ENCODE measurements at places on chromosomes 2 and 18.

DNA sequence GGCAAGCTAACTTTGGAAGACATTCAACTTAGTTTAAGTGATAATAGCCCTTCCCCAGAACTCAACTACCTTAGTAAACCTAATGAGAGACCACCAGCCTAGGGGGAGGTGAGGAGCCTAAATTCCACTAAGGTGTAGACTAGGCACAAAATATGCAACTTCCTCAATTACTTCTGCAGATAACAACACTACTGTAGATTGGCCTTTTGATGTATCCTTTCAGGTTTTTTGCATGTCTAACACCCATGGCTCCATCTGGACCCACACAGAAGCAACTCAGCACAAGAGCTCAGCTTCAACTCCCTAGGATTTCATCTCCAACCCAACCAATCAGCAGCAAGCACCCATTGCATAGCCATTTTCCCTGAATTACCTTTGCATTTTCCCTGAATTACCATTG lies 353.3 kb downstream of the AKAIN1 start:
- DNase-seq = no peak

DNA sequence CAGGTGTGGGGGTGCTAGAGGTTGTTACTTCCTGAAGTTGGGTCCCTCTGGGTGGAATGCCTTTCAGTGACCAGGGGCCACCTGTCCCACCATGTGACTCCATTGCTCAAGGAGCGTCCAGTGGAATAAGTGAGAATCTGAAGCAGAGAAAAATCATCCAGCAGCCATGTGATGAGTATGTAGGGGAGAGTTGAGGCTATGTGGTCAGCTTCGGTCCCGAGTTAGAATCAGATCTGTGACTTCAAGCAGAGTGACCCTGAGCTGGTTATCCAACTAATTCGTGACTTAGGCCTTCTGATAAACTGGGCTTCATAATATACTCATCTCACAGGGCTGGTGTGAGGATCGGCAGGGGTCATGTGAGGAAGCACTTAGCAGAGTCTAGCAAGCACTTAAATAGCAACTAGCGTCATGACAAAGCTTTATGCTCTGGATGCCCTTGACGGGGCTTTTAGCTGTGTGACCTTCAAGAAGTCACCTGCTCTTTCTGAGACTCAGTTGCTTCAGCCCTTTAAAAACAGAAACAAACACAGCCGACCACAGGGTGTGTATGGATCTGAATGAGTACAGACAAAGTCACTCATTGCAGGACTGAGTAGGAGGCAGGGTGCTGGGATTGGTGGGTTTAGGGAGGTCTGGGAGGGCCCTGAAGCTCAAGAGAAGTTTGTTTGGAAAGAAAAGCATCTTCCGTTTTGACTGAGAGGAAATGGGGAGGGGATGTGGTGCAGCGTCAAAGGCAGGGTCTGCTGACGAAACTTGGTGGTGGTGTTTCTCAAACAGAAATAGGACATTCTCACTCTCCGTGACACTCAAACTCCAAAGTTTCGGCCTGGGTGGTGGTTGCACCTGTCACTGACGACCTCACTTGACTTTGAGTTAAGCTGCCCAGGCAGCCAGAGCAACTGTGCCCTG lies 264.0 kb upstream of the CXCR4 start:
- DNase-seq = no peak

DNA sequence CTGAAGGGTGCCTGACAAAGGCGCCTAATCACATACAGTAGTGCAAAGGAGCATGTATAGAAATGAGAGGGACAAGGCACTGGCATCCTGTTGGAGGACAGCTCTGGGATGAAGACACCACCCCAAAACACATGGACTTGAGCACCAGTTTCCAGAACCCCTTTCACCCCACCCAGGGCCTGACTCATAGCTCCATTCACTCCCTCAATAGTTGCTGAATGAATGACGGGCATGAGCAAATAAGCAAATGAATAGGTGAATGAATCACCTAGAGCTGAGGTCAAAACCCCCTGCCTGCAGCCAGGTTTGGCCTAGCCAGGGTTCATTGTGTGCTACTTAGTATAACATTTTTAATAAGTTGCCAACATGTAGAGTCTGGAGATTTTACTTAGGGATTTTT lies 66.3 kb downstream of the NRP2 start:
- no peak for DNase-seq

DNA sequence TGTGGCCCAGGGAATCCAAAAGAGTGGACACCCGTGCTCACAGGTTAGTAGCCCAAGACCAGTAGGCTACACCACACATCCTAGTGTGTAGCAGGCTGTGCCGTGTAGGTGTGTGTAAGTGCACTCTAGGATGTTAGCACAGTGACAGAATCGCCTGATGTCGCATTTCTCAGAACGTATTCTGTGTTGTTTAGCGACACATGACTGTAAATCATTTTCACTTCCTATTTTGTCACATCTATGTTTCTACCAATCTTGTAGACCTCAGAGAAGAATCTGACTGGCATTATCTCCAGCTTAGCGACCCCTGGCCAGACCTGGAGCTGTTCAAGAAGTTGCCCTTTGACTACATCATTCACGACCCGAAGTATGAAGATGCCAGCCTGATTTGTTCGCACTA lies 45.1 kb downstream of the NTSR2 start:
- DNase-seq = no peak

DNA sequence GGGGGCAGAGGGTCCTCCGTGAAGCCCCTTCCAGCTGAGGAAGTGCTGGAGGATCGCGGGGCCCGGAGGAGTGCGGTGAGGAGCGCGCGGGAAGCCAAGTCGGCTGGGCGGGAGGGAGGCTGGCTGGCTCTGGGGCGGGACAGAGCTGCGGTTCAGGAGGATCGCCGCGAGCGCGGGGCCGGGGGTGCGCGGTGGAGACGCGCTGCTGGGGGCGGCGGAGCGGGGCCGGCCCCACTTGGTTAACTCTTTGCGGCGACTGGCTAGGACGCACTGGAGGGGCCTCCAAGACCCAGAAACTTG lies 464 bp downstream of the CYBRD1 start:
- peak; percentile 77 for DNase-seq

DNA sequence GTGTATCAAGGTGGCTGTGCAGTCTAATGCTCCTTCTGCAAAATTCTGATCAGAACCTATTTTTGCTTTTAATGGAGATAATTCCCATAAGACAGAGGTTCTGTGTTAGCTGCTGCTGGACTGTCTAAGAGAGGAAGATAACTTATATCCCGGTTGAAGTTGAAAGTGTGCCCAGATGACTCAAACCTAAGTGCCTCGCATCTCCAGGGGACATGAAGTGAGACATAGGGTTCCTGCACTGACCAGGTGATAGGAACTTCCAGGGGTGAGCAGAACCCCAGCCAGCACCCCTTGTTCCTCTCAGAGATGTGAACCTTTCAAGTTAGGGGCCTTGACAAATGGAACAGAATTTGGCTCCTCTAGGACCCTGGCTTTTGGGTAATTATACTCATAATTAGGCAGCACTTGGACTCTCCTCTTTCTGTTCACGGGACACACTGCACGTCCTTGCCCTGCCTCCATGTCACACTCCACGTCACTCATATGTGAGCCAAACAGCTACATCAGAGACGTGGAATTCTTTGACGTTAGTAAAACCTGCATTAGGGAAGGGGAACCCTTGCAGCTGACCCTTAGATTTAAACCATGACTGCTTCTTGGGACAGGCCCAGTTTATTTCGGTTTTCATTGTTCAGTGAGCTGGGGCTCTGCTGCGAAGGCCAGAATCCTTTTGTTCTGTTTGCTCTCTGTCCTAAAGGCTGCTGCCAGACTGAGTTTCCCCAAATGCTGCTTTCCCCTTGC lies 104.5 kb upstream of the ALPP start:
- no peak for DNase-seq

GRCh38 chr2:201574766-201575165 lies 68.5 kb downstream of the TMEM237 start:
- DNase-seq = no peak

- peak; percentile 20 for DNase-seq
These were observed 100.7 kb downstream of the ANKRD44 start for GRCh38 chr2:197209742-197210408.

DNA sequence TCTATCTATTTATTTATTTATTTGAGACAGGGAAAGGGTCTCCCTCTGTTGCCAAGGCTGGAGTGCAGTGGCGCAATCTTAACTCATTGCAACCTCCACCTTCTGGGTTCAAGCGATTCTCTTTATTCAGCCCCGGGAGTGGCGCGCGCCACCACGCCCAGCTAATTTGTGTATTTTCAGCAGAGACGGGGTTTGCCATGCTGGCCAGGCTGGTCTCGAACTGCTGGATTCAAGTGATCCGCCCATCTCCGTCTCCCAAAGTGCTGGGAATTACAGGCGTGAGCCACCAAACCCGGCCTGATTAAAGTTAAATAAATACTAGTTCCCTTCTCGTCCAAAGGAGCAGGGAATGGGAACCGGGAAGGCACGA lies 4.2 kb upstream of the CTDSP1 start:
- peak; percentile 71 for DNase-seq

- no peak for DNase-seq
These were observed 211.8 kb downstream of the PLCL1 start for GRCh38 chr2:198016243-198016642.

DNA sequence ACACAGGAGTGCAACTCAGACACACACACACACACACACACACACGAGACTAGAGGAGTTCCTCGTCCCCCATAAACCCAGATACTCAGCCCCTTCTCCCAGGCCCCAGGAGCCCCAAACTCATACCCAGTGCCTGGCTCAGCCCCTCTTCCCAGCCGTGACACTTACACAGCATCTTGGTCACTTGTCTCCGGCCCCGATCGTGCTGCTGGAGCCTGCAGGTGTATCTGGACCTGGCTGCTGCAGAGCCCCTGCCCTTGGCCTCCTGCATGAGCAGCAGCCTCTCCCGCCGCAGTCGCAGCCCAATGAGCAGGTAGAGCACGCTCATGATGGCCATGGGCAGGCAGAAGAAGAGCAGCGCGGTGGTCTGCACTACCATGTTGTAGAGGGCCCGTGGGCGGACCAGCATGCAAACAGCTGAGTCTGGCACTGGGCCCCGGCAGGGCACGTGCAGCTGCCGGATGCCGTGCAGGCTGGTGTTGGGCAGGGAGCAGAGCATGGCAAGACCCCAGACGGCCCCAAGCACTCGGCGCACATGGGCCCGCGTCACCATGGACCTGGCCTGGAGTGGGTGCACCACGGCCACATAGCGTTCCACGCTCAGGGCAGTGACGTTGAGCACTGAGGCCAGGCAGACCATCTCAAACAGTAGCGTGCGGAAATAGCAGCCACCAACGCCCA lies 2.1 kb downstream of the NMUR1 start:
- DNase-seq = no peak

DNA sequence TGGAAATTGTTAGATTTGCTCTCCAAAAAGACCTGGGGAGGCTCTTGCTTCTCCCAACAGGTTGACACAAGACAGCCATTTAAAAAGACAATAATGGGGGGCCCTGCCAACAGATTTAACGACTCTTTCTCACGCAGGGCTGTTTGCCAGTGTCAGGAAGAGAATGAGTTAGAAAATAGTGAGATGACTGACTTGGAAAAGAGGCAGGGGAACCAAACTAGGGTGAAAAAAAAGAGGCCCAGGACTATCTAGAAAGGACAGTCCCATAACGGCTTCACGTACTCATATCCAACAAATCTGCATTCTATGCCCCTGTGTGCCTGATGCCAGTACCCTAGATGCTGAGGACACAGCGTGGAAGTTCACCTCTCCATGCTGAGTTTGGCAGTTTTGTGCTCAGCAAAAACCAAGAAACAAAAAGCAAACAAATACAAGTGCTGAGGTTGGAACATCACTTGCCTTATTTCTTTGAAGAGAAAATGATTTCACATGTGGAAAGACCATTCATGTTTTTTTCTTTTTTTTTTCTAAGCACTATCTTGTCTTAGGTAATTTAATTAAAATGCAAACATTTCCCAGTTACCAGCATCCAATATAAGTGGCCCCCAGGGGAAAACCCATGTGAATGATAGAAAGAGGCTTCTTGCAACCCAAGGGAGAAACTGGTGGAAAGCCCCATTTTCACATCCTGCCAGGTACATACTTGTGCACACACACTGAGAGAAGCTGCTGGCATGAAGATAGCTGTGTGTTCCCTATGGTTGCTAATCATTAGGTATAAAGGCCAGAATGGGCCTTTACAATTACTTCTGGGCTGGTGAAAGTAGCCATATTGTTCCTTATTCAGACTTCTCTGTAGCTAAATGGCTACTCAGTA lies 10.6 kb upstream of the WIPF1 start:
- no peak for DNase-seq

DNA sequence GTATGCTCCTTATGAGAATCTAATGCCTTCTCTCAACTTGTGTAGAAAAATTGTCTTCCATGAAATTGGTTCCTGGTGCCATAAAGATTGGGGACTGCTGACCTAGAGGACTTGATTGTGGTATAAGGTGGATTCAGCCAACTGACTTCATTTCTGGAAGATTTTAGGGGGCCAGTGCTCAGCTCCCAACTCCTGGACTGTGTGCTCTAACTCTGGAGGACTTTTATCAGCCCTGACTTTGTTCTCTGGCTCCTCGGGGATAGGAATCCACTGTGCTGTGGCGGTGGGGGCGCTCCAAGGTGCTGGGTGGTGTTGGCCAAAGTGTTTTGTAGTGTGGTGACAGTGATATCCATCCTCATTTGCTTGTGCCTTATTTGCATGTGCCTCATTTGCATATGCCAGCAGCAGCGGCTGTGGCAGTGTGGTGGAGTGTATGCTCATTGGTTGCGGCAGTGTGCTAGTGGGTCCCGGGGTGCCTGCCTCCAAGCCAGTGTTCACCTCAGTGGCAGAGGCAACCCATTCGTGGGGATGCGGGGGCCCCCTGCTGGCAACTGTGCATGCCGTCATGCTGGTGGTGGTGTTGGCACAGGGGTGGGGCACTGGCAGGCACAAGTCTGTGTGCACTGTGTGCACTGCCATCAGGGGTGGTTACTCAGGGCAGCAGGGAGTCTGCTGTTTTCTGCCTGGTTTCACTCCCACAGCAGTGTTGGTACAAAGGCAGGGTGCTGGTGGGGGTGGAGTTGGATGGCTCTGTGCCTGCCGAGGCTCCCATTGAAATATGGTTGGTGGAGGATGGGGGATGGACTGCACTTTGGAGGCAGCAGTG lies 19.6 kb downstream of the EHBP1 start:
- peak; percentile 51 for DNase-seq

- no peak for DNase-seq
These were observed 74.4 kb downstream of the SOX11 start for GRCh38 chr2:5766561-5766960.
